NCI-H1092 (cell line): ENCODE measurements at places on chromosomes 2 and 18.

DNA sequence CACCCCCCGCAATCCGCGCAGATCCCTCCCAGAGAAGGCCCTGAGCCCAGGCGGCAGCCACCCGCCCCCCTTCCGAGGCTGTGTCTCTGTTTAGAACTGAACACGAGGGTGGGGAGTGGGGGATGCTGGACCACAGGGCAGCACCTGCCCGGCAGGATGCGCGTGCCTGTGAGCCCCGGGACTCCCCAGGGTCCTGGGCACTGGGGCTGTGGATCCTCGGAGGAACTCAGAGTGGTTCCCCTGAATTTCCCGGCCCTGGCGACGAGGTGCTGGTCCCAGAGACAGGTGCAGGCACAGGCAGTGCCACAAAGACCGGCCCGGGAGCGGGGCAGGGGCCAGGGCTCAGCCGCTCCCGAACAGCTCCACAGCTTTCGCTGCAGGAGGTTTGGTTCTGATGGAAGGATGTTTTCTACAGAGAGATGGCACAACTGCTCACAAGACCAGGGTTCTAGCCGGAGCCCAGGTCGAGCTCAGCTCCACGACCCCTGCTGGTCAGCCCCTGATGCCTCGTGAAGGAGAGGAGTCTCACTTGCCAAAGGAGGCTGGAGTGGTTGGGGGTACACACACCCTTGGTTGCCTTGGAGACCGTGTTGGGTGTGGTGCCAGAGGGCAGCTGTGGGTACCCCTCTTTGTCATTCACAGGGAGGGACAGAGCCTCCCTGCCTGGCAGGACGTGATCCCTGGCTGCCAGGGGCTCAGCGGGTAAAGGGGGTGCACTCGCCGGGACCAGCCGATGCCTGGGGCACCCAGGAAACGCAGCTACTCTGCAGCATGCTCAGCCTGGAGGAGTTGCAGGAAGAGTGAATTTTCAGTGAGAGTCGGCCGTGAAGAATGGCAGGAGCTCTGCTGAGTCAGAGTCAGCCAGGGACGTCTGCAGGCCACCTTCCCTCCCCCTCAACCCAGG lies 4.4 kb upstream of the NEU4 start:
- no peak for DNase-seq

DNA sequence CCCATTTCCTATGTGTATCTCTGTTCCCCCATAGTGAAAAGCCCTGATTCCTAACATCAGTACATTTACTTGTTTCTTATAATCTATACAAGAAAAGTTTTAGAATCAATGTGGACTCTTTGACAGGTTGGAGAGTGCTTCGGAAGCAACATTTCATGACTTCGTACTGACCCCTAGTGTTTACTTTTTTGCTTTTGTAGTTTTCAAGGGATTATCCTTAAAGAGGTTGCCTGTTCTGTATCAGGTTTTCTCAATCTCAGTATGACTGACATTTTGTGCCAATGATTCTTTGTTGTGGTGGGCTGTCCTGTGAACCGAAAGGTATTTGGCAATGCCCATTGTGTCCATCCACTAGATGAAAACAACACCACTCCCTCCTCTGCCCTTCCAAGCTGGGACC lies 43.3 kb upstream of the SERPINB2 start:
- DNase-seq = peak; percentile 35

GRCh38 chr18:42976869-42977590 lies 138.5 kb downstream of the RIT2 start:
- no peak for DNase-seq

GRCh38 chr18:9869715-9870430 lies 15.9 kb upstream of the TXNDC2 start:
- no peak for DNase-seq

DNA sequence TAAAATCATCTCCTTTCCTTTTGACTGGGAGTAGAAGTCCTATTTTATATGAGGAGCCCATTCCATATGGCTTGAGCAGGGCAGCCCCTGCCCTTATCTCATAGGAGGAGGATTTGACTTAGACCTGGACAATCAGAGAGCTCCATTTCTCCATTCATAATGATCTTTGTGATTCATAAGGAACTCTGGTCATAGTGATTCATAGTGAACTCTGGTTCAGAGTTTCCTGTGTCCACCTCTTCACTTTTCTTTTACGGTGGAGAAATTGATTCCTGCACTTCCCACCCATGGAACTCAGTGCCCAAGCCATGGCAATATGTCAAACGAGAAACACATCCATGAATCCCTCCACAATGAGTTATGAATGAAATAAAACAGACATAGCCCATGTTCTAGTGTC lies 12.8 kb upstream of the MYO3B start:
- DNase-seq = no peak

- DNase-seq = no peak
Measured at GRCh38 chr2:239108459-239108858, 260.6 kb downstream of the TWIST2 start.

DNA sequence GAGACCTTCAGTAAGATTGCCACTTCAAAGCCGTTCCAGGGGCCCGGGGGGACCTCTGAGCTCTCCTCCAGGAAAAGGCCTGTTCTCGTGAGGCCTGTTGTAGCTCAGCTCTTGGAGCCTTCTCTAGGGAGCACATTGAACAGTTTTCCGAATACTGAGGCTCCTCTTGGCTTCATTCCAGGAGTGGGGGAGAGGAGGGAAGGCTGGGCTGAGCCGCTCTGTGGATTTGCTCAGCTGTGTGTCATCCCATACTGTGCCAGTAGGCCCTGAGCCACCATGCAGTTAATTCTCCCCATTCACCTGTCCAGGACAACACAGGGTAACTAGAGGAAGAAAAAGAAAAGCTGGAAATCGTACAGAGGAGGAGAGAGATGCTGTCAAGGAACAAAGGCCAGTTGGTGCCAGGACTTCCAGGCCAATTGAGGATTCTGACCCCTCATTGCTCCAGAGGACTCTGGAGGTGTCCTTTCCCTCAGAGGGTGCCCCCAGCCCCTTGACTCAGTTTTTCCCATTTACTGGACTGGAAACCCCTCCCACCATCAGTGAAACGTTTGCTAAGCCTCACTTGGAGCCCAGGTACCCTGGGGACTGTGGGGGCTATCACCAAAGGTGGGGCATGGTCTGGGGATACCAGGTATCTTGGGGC lies 41.4 kb downstream of the HS1BP3 start:
- DNase-seq = peak; percentile 68

DNA sequence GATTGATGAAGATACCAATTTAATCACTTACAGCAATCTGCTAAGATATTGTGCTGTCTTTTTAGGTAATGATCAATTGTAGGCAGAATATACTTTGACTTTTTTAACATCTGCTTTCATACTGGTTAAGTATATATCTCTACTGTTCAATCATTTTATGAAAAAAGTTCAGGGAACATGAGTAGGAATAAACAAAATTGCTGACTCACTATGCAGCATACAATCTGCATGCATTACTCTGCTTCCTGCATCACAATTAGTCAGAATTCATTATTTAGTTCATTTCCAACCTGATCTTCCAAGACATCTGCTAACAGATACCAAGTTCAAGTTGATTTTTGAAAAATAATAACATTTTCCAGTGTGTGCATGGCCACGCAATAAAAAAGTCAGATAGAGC lies 1430.4 kb upstream of the LRRTM1 start:
- DNase-seq = no peak

DNA sequence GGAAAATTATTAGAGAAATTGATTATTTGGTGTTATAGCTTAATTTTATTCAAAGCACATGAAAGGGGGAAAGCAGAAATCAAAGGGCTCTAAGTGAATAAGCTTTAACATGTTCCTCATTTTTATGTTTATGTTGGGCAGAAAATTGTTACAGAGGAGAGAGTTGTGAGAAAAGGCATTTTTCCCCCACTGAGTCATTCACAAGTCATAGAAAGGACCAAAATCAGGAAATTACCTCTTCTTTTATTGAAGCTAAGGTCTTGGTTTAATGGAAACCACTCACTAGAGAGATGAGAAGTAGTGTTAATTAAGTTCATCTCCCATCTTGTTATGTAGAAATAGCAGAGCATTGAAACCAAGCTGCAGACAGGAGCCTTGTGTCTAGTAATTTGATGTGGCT lies 175.3 kb upstream of the THUMPD2 start:
- no peak for DNase-seq

DNA sequence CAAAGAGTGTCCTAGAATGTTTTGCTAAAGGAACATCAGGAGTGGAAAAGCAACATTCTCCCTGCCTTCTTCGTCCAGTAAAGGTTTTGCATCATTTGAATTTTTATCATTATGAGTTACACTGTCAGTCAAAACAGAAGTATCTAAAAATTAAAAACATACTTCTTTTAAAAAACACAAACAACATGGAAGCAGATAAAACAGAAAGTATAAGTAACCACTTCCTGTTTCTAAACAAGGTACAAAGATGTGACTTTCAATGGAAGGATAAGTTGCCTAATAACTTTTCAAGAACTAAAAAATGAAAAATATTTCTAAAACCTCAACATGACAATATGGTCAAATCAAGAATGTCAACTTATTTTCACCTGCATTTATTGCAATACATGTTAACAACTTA lies 158.2 kb downstream of the STK39 start:
- no peak for DNase-seq

DNA sequence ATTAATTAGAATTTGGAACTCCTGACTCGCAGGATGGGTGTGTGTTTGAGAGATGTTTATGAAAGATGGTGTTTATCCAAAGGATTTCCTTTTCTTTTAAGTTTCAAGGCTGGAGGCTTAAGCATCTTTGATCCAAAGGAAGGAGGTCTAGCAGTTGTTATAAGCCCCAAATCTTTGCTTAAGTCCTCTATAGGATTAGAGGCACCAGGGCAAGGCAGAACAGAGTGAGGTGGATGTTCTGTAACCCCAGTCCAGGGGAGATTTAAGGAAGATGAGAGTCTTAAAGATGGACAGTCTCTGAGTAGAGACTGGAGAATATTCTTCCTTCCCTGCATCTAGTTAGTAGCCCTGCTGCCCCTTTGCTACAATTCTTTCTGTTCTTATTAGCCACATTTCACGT lies 17.5 kb downstream of the LBH start:
- no peak for DNase-seq

- no peak for DNase-seq
Measured at GRCh38 chr18:57202881-57203280, 56.0 kb downstream of the BOD1L2 start.

- no peak for DNase-seq
Measured at GRCh38 chr18:46167971-46168370, 63.8 kb downstream of the HAUS1 start.

- DNase-seq = no peak
Measured at GRCh38 chr2:156398176-156398575, 38.0 kb upstream of the GPD2 start.

GRCh38 chr2:114083717-114084387 lies 194.0 kb downstream of the ACTR3 start:
- no peak for DNase-seq

DNA sequence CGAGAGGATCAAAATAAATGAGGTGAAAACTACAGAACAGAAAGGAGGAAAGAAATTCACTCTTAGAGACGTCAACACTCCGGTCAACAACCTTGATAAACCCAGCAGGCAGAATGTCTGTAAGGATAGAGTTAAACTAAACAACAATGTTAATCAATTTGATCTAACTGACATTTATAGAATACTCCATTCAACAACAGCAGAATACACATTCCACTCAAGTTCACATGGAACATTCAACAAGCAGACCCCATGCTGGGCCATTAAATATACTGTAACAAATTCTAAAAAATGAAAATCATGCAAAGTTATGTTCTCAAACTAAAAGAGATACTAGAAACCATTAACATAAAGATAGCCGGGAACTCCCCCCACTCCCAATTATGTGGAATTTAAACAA lies 41.8 kb downstream of the FAM210A start:
- DNase-seq = no peak

GRCh38 chr2:212114489-212114888 lies 424.1 kb downstream of the ERBB4 start:
- no peak for DNase-seq

DNA sequence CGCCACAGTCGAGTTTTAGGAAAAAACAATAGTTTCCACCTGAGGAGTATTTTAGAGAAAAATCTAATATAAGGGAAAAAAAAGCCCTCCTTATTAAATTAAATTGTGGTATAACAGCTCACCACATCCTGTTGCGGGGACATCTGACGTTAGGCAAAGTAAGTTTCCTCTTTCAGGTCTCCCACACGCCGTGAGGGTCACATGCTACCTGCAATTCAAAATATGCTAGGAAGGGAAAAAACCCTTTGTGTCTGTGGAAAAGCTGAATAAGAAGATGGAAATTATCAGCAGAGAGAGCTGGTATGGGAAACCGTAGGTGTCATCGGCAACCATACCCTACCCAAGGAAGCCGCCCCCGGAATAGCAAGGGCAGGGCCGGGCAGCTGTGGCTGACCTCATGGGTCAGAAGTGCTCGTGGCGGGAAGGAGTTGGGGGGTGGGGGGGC lies 128.0 kb downstream of the NFATC1 start:
- DNase-seq = no peak

DNA sequence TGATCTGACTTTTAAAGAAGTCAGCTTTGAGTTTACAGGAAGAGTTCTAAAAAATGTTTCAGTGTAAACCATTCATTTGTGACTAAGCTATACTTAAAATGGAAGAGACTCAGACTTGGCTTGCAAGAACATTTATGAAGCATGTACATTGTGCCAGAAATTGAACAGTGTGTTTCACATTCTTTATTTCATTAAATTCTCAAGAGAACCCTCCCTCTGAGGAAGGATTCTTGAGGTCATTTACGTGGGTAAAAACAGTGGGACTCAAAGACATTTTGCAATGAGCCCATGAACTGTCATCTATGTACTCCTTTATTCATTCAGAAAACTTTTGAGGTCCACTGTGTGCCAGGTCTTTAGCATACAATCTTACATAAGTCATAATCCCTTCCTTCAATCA lies 143.6 kb upstream of the ZNF521 start:
- no peak for DNase-seq

GRCh38 chr2:393711-394696 lies 106.1 kb upstream of the ALKAL2 start:
- DNase-seq = peak; percentile 13

DNA sequence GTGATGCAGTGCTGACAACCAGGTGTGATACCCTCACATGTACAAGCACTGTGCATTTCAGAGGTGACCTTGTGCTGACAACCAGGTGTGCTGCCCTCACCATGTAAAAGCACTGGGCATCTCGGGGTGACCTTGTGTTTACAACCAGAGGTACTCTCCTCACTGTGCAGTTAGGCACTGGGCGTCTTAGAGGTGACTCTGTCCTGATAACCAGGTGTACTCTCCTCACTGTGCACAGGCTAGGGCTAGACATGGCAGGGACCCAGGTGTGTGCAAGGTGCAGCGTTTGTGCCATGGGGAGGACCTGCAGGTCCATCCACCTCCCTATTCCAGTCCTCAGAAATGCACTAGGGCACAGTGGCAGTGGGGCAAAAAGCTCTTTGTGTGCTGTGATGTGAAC lies 8.5 kb upstream of the ALKAL2 start:
- DNase-seq = no peak

GRCh38 chr2:8752385-8752784 lies 70.5 kb downstream of the ID2 start:
- DNase-seq = no peak
